Cortex of kidney (tissue), 1 donor: ENCODE measurements at places on chromosomes 7 and 10.

GRCh38 chr7:141208539-141208938, 134.7 kb downstream of the TMEM178B start:
- DNase-seq = no peak

DNA sequence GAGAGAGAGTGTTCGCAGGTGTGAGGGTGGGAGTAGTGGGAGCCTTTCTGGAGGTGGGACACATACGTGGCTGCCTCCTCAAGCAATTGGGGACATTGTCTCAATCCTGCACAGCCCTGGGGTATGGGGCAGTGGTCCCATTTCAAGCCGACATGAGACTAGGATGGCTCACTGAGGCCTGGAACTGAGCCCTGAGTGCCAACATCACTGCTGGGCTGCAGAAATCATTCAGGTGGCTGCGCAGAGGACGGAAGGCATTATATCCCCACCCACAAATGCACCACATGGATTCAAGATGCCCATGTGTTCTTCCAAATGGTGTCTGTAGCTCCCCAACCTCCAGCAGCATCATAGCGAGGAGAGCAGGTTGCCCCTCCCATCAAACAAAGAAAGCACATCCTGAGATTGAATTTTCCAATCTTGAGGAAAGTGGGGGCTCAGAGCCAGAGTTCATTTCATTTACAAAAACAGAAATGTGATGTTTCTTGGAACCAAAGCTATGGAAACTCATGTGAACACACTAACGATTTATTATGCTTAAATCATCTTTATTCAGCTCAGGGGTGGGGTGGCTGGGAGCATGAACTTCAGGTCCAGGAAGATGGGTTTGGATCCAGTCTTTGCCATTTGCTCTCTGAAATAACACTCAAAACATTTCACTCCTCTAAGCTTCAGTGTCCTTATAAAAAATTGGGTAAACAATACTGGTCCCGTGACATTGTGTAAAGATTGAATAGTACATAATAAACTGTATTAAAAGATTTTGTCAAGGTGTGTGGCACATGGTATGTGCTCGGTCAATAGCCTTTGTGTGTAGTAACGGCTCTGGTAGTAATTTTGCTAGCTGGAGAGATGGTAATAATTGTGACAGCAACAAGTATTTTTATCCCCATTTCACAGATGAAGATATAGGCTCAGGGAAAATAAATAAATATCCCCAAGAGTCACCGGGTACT, 4.6 kb downstream of the SFTPA2 start:
- DNase-seq = no peak

- DNase-seq = no peak
Measured at GRCh38 chr10:18436902-18437301, 214.5 kb downstream of the NSUN6 start.

DNA sequence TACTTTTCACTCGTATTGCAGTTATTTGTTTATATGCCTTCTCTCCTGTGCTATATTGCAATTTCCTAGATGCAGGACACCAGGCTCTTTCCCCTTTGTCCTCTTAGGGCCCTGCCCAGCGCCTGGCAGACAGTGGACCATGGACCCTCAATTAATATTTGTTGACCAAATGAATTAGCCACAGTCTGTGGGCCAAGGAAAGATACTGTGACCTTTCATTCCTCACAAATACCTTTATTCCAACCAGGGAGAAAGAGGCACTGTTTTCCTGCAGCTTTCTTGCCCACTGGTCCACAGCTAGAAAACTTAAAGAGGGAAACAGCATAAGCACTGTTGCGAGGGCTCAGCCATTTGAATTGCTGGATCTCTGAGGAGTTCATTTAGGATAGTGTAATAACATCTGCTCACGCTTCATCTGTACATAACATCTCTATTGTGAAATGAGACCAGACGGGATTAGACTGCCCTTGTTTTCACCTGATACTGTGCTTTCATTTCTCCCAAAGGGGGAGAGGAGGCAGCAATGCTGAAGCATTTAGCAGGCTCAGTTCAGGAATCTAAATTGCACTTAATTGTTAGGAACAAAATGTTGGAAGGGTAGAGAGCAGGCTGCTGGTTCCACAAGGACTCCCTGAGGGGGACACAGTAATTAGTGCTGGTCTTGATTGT, 46.7 kb downstream of the TNS3 start:
- no peak for DNase-seq

- DNase-seq = no peak
Measured at GRCh38 chr7:21941611-21942141, 4.0 kb downstream of the CDCA7L start.

DNA sequence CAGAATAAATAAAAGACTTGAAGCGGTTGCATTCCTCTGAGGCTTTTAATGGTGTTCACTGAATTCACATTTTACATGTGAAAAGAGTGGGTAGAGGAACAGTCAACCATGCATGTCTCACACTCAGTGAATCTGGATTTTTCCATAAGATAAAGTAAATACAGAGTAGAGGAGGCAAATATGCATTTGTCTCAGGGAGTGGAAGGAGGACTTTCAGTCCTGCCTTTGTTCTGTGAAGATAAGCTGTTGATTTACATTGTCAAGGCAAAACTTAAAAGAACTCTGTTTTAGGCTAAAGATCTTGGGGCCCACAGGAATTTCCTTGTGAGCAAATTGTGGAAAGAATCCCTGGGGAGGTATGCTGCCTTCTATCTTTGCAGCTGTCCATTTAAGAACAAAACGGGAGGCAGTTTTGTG, 825.3 kb upstream of the MBL2 start:
- no peak for DNase-seq

DNA sequence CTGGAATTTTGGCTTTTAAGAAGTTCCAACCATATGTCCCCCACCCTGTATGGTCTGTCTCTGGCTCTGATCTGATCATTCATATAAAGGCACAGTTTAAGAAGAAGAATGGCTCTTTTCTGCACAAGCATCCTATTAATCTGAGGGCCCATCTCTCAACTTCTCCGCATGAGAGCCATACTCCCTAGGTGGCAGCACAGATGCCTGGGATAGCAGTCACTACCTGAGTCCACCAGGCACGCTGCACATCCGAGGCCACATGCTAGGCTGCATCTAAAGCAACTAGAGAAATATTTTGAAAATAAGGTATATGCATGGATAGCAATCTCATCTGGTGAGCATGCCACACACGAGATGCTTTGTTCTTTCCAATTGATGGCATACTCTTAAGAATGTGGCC, 565.5 kb downstream of the PARD3 start:
- no peak for DNase-seq
